ENCODE measurements at places on chromosomes 2 and 18.

DNA sequence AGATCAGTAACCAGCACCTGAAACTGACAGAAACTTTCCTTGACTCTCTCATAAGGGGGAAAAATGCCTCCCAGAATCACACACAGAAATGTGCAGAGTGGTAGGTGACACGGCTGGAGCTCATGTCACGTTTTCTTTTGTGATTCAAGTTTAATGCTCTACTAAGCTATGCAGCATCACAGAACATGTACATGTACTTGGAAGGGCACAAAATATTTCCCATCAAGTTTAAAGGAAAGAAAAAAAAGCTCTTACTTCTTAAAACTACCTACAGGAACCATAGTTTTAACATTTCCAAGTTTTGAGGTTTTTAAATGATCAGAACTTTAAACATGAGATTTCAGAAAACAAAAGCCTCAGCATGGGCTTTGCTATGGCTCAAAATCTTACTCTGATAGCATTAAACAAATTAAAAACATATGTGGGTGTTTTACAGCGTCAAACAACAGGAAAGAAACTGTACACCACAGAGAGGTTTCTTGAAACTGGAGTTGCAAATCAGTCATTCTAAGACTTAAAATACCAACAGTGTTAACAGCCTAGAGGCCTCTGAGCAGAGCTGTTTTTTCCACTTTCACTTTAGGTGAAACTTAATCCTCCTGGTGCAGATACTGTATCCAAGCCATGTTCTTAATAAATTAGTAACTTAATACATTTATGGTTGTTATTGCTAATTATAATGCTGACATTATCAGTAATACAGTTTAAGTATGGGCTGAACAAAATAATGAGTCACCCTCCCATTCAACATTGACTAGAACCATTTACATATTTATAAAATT, 30.1 kb downstream of the MBP start:
- DNase-seq = peak; percentile 90

GRCh38 chr2:47179388-47179787, 24.3 kb upstream of the STPG4 start:
- DNase-seq = no peak

DNA sequence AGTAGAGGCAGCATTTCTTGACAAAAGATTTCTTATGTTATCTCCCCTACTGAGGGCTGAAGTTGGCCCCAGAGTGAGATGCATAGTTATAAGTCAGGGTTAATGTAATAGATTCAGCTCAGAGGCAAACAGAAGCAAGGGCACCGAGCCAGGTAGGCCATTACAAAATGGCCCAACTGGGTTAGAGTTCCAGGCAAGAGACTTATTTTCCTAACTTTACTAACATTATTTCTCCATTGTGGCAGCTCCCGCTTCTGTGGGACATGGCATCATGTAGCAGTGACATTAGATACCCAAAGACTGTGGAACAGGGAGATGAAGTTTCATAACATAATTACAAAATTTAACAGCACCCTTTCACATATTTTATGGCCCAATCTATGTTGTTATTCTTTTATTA, 27.1 kb downstream of the TSPYL6 start:
- DNase-seq = no peak

DNA sequence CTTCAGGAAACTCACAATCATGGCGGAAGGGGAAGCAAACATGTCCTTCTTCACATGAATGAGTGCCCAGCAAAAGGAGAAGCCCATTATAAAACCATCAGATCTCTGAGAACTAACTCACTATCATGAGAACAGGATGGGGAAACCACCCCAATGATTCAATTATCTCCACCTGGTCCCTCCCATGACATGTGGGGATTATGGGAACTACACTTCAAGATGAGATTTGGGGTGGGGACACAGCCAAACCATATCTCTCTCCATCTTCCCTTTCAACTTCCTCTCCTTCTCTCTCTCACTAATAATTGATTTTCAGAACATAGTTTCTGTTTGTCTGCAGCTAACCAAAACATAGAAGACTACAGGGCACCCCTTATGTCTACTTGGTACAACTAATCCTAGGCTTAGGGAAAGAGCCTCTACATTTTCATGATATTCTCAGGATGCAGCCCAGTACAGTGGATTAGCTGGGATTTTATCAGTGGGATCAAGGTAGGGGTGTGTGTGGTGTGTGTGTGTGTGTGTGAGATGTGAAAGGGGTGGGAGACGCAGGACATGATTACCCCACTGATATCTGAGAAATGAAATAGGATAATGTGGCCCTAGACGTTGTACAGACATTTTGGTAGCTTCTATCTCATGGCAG, 2.8 kb upstream of the ATF2 start:
- no peak for DNase-seq

GRCh38 chr2:9201185-9201891, 5.3 kb upstream of the ASAP2 start:
- no peak for DNase-seq
